ENCODE measurements at places on chromosomes 4 and X. TPM values are rescaled to one million over a fixed set of nuclear protein-coding genes. Genes with fewer than 3 reads are reported as not detected.

The ACOX3 gene
- 35.4 TPM for total RNA-seq

The RBM46 gene
- not detected for total RNA-seq

The CORIN gene
- total RNA-seq = under 0.01 TPM

The MAGEA1 gene
- total RNA-seq = not detected

The SHOX gene
- total RNA-seq = not detected

The AADAT gene
- 0.93 TPM for total RNA-seq
